ENCODE measurements at places on chromosomes 3 and 15.

- no peak for DNase-seq
- H3K4me3 ChIP-seq, result no peak overlapping the region
- H3K27me3 ChIP-seq, result peaks cover 5% of the 10 kb centered on the region
- peaks cover 3% of the 10 kb centered on the region for H3K4me1 ChIP-seq
Measured at GRCh38 chr3:106125321-106125720, 256.5 kb upstream of the CBLB start.

- peak overlapping the region; percentile 93 for H3K27ac ChIP-seq
- peak overlapping the region; percentile 62 for H3K4me3 ChIP-seq
- H3K36me3 ChIP-seq, result no peaks in the 10 kb centered on the region
- no peaks in the 10 kb centered on the region for H3K27me3 ChIP-seq
- peak; percentile 58 for DNase-seq
Measured at GRCh38 chr3:72482589-72483321, 365.5 kb downstream of the SHQ1 start.

- no peak overlapping the region for H3K27ac ChIP-seq
- no peaks in the 10 kb centered on the region for H3K27me3 ChIP-seq
- H3K4me1 ChIP-seq, result peaks cover 18% of the 10 kb centered on the region
- H3K4me3 ChIP-seq, result peak overlapping the region; percentile 25
Measured at GRCh38 chr3:185647134-185647879, 61.2 kb downstream of the SENP2 start.

DNA sequence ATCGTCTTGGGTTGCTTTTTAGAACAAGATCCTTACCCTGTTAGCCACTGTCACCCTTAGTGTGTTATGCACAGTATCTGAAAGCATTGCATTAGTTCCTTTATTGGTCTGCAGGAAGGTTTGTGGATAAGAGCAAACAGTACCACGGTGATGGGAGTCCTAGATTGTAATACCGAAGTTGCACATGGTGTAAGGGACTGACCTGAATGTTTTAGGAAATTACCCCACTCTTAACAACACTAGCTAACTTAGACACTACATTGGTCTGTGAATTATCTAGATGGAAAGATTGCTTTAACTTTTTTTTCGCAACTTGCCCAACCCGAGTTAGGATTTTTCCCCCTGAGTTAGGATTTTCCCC lies 1.3 kb downstream of the STT3B start:
- peak overlapping the region; percentile 94 for H3K27ac ChIP-seq
- H3K4me3 ChIP-seq, result peak overlapping the region; percentile 99
- no peak for DNase-seq
- H3K36me3 ChIP-seq, result peaks cover 3% of the 10 kb centered on the region
- no peaks in the 10 kb centered on the region for H3K27me3 ChIP-seq

DNA sequence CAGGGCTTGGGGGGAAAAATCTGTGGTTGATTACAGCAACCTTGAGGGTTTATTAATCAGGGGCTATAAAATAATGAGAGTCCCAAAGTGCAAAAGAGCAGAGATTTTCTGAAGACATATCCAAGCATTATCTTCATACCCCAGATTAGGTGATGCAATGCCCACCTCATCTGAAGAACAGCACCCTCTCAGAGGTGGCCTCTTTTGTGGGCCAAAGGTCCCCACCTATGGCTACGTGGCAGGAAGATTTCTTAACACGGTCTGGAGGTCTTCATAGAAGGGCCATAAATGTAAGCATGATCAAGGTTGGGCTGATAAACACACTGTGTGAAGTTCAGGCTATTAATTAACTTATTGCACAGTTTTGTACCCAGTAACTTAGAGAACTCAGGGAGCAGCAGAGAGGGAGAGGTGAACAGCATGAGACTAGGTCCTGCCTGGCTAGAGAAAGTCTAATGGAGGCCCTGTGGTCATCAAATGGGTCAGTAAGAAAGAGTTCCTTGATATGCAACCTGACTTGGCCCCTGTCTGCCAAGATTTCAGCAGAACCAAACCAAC lies 29.6 kb upstream of the RBP2 start:
- H3K36me3 ChIP-seq, result no peaks in the 10 kb centered on the region
- H3K4me1 ChIP-seq, result no peaks in the 10 kb centered on the region
- H3K4me3 ChIP-seq, result no peak overlapping the region
- no peaks in the 10 kb centered on the region for H3K27me3 ChIP-seq
- H3K27ac ChIP-seq, result no peak overlapping the region

GRCh38 chr15:31062310-31062847 lies 39.1 kb downstream of the TRPM1 start:
- H3K27me3 ChIP-seq, result no peaks in the 10 kb centered on the region
- H3K4me3 ChIP-seq, result no peak overlapping the region
- no peak overlapping the region for H3K27ac ChIP-seq
- peaks cover 14% of the 10 kb centered on the region for H3K4me1 ChIP-seq
- peak; percentile 34 for DNase-seq

DNA sequence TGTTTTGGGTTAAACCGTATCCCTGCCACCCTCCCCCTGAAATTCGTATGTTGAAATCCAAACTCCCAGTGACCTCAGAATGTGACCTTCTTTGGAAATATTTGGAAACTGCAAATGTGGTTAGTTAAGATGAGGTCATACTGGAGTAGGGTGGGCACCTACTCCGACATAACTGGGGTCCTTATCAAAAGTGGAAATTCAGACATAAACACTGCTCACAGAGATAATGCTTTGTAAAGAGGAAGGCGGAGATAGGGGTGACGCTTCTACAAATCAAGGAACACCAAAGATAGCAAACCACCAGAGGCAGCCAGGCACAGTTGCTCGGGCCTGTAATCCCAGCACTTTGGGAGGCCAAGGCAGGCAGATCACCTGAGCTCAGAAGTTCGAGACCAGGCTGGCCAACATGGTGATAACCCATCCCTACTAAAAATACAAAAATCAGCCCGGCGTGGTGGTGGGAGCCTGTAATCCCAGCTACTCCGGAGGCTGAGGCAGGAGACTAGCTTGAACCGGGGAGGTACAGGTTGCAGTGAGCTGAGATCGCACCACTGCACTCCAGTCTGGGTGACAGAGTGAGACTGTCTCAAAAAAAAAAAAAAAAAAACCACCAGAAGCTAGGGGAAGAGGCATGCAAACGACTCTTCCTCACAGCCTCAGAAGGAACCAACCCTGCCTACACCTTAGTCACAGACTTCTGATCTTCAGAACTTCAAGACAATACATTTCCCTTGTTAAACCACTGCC lies 51.1 kb upstream of the CHD2 start:
- H3K4me1 ChIP-seq, result peaks cover 62% of the 10 kb centered on the region
- H3K27me3 ChIP-seq, result no peaks in the 10 kb centered on the region
- no peak for DNase-seq
- H3K36me3 ChIP-seq, result no peaks in the 10 kb centered on the region
- H3K4me3 ChIP-seq, result peak overlapping the region; percentile 17
- H3K27ac ChIP-seq, result peak overlapping the region; percentile 84
